ENCODE measurements at places on chromosomes 1 and 21. TPM values are rescaled to one million over a fixed set of nuclear protein-coding genes. Genes with fewer than 3 reads are reported as not detected.
A peak's percentile ranks its signal among the peaks of the same experiment; 100 is the strongest.

GRCh38 chr1:109984190-109984455 lies 442 bp upstream of the AHCYL1 start:
- peak; percentile 69 for DNase-seq

- peak; percentile 86 for DNase-seq
Measured at GRCh38 chr1:10528066-10529014, 53.6 kb downstream of the PEX14 start.

ABCD3 gene
- 45.3 TPM for total RNA-seq

DMBX1 gene
- not detected for total RNA-seq

SYT6 gene
- 0.13 TPM for total RNA-seq

Measured in LHCN-M2 (cell line).